Transverse colon (tissue), 4 donors: ENCODE measurements at places on chromosomes 2 and 18.
A peak's percentile ranks its signal among the peaks of the same experiment; 100 is the strongest.

DNA sequence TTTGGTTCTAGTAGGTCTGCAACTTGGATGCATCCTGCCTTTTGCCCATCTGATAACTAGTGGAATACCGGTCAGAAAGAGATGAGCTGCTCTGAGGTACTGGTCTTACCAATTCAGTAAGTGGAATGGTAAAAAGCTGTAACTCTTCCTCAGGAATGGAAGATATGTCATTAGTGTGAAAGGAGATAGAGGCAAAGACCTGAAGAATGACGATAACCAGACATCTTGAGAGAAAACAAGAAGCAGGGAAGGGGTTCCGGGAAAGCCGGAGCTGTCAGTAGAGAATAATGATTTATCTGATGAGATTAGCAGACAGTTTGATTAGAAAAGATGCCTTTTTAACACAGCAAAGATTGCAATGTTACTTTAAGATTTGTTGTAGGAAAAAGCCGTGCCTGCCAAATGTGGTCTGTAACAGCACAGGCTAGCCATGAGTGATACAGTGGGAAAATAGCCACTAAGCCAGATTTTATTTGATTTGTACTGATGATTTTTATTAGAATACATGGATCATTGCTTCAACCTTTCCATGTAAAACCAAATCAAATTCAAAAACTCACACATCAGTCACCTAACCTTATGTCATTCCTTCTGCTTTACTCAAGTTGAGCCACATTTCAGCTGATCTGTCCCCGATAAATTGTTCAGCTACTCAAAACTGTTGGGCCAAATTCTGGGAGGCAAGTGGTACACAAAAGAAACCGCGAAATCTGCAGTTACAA lies 110.0 kb downstream of the TCF4 start:
- no peak for DNase-seq

DNA sequence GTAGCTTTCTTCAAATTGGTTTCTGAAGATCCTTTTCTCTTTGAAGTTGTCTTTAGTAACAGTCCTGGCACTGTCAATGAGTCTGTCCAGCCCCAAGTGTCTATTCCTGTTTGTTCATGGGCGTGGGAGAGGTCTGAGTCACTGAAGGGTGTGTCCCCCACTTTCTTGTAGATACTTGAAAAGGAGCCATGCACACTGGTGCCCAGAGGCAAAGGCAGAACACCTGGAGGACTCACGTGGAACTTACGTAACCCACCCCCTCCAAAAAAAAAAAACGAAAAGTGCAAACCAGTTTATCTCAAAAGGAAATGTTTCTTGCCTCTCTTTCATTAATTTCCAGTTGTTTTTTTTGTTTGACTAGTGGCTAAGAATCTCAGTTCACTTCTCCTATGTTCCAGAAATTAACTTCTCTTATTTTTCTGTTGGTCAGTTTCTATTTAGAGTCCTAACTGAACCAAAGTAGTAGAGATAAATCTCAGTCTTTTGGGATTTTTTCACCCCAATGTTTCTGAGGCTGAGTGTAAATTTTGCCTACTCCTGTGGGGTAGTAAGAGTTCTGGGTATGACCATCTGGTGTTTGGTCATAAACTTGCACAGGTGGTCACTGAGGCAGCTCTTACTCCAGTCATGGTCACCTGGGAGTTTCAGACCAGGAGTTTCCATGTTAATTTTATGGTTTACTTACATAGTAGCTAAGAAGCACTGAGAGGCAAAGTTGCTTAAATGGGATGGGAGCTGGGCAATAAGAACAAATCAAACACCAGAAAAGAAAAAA lies 54.9 kb downstream of the DSC3 start:
- DNase-seq, result peak; percentile 66

- peak; percentile 50 for DNase-seq
These were observed 36.1 kb upstream of the TXNDC2 start for GRCh38 chr18:9849407-9850283.

GRCh38 chr2:103135679-103136078 lies 373.8 kb downstream of the TMEM182 start:
- no peak for DNase-seq

DNA sequence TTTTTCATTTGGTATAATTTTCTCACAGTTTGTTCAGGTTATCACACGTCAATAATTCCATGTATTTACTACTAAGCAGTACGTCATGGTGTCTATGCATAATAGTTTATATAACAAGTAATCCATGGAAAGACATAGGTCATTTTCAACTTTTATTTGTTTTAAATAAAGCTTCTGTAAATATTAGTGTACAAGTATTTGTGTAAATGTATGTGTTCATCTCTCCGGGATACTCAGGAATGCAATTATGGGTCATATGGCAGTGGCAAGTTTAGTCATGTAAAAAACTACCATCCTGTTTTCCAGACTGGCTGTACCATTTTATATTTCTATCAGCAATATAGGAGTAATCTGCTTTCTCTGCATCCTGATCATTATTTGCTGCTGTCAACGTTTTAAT lies 231.1 kb upstream of the ZNF804A start:
- no peak for DNase-seq

- no peak for DNase-seq
These were observed 11.7 kb downstream of the ARHGAP28 start for GRCh38 chr18:6741232-6741663.
